Effector memory CD8-positive, alpha-beta T cell (primary cell): ENCODE measurements at places on chromosomes 1 and 21.

GRCh38 chr1:219184337-219184736 is 10.7 kb downstream of the LYPLAL1 start:
- DNase-seq = no peak

DNA sequence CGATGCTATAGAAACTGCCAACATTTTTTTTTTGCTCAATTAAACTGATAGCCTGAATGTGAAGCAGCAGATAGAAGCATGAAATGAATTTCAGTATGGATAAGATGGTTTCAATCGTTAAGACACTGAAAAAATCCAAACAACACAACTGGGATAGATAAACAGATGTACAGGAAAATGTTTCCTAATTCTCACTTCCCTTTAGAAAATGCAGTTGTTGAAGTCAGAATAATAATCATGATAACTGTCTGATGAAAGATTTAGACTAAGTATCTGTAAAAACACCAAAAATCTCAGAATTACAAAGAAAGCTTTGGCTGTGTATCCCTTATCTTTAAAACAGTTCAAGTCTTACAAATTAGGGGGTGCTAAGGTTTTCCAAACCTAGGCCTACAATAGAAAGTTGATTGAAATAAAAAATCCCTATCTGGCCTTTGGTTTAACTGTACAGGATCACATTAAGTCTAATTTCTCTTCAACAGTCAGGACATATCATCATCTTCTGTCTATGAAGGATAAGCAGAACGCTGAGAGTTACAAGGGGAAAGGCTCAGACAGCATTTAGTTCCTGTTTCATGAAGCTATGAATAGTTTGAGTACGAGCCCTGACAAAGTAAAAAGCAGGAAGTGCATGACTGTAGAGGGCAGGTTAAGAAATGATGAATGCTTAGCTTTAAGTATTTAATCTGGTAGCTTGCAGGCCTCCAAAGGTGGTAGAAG is 203.2 kb downstream of the APP start:
- DNase-seq = no peak

DNA sequence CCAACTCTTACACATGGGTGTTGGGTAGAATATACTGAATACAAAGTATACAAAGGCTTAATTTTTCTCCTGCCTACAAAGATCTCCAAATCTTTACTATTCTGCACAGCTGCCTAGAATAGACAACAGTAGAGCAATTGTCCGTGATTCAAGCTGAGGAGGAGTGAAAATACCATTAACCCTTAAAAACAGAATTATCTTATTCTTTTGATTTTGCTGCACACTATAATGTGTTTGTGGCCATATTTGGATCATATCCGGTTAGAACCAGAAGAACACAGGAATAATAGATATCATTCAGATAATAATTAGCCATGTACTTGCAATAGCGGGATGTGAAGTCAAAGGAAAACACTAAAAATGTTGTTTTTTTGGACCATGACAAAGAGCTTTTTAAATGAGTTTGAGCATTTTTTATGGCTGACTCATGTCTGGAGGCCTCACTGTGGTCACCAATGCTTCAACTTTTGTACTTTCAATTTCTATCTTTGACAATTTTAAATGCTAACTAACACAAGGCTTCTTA is 197.6 kb upstream of the FOXD3 start:
- no peak for DNase-seq

DNA sequence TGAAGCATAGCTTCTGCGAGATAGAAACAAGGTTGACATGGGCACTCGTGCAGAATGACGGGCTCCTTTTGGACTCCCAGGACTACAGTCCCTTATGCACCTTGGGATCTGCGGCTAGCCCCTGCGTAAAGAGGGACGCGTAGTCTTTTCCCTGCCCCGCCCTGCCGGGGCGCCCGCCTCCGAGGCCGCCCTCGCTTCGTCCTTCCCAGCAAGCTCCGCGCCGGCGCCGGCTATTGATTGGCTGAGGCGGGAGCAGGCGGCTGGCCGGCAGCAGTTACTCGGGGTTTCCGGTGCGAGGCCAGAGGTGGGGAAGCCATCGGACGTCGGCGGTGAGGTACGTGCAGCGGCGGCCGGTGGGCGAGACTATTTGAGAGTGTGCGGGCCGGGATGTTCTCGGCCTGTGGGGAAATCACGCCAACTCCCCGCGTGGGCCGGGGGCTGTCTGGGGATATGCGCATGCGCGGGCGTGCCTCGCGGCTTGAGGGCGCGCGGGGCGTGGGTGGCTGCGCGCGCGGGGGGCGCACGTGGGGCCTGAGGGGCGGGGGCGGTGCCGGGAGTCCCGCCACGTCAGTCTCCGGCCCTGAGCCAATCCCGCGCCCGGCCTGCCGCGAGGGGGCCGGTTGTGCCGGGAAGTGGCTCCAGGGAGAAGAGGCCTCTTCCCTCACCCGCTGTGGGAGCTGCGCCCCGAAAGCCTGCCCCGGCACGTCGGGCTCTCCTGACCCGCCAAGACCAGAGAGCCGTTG is at the start of gene TXLNA:
Gene TXLNA, plus strand, starts transcription at position 233 of the 743 bp plus-strand sequence. CDS start 671 bp downstream, outside the sequence.
- DNase-seq = peak; percentile 78

DNA sequence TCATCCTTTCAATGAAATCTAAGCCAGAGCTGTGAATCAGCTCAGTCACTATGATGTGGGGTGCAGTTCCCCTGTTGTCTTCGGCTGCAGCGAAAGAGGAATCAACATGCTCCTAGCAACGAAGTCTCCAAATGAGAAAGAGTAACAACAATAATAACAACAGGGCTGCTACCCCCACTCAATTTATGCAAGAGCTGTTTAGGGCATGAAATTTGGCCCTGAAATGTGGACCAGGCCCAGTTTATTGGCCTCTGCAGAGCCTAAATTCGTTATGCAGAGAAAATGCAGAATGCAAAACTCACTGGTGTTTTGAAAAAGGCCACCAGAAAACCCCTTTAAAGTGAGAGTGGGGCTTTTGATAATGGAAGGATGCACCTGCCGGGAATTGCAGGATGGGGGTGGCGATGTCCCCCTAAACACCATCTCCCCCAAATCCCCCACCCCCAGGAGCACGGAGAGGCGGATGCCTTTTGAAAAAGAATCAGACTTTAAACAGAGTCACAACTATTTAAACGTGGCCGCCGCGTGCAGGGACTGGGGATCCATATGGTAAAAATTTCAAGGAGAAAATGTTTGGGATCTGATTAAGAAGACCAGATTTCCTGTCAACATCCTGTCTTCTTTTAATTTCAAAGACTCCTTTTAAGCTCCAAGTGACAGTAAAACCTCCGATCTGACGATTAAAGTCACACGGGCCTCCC is 1.9 kb downstream of the RUNX3 start:
- no peak for DNase-seq

GRCh38 chr1:36728846-36729245 is 246.1 kb upstream of the CSF3R start:
- no peak for DNase-seq

DNA sequence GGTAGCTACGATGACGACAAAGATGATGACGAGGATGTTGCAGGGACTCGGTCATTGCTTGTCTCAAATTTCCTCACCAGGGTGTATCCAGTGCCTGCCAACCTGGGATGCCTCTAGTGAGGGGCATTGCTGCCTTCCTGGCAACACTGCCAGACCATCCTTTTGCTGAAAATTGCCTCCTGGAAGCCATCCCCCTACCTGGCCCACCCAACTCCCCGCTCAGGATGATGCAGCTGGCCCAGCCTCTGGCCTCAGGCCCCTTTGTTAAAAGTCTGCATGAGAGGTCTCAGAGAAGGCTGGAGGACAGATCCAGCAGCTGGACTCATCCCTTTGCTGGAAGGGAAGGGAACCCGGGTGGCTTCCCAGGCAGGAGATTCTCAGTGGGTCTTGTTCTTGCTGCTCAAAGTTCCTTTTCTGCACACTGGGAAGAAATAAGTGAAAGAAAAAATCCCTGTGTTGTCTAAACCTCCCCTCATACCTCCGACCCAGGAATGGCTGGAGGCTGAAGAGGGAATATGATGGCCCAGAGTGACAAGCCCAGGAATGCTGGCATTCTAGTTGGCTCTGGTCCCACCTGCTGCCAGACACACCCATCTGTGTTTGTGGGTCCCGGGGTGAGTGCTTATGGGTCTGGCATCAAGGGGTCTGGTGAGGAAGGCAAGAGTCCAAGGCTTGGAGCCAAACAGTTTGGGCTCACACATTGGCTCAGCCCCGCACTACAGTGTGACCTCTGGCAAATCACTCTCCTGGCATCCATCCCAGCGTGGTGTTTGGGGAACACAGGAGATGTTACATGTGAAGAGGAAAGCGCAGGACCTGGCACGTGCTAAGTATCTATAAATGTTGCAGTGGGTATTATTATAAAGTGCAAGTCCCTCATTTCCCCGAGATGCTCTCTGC is 6.7 kb upstream of the FNDC5 start:
- no peak for DNase-seq

- peak; percentile 14 for DNase-seq
These were observed 719 bp downstream of the EYA3 start for GRCh38 chr1:28087614-28088167.

DNA sequence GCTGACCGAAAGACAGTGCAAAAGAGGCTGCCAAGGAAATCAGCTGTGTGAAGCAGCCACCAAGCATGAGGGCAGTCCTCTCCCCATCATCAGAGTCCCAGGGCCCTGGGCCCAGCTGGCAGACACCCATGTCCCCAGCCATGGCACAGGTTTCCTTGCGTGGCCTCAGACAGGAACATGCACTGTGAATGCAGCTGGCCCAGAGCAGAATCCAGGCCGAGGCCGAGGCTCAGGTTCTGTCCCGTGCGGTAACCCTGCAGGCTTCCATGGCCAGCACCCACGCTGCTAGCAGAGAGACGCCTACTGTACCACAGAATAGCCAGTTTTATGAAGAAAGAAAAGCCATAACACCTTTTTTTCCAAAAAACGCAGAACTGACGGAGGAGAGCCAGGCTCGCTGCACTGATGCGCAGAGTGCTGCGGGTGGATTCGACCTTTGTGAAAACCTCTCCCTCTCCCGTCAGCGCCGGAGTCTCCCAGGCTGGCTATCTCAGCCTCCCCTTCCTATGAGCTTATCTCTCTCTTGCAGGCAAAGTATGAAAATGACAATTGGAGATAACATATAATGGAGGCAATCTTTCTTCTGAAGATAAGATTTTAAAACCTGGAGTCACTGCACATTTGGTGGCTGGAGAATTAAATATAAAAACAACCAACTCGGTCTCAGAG is 106.6 kb downstream of the NPHP4 start:
- no peak for DNase-seq

- DNase-seq = no peak
These were observed 67.1 kb upstream of the PTGFRN start for GRCh38 chr1:116842654-116843053.

DNA sequence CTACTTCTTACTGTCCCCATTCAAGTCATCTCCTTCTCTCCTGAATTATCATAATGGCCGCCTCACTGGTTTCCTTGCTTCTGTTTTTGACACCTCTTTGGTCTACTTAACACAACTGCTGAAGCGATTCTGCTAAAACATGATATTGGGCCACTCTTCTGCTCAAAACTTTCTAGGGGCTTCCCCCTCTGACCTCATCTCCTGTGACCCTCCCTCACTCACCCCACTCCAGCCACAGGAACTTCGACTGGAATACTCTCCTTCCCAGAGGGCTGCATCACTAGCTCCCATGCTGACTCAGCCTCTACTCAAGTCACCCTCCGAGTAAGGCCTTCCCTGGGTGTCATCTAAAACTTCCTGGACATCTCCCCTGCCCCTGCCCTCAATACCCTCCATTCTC is 35.7 kb downstream of the NRIP1 start:
- DNase-seq = no peak

DNA sequence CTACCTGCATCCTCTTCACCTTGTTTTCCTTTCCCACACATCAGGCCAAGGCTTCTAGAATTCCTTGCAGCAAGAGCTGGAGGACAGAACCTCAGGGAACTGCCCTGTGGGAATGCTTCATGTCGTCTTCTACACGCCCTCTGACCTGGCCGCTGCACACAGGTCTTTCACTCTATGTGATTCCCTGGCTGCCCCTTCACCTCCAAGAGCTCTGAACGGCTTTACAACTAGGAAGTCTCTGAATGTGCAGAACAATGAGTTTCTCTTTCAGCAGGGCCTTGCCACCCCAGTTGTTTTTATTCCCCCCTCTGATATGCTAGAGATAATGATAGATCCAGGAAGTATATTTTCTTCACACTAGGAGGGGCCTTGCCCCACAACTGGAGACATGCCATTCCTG is 142.6 kb downstream of the CLIC6 start:
- DNase-seq = no peak

GRCh38 chr1:228004856-228005462 is 1.8 kb upstream of the WNT3A start:
- no peak for DNase-seq

- no peak for DNase-seq
These were observed 13.5 kb downstream of the FOXO6 start for GRCh38 chr1:41374711-41375110.

DNA sequence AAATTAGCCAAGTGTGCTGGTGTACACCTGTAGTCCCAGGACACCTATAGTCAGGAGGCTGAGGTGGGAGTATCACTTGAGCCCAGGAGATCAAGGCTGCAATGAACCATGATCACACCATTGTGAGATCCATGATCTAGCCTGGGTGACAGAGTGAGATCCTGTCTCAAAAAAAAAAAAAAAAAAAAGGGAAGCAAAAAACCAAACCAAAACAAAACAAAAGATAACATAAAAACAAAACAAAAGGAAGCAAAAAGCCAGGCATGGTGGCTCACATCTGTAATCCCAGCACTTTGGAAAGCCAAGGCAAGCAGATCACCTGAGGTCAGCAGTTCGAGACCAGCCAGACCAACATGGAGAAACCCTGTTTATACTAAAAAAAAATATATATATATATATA is 9.4 kb upstream of the AKR1A1 start:
- DNase-seq = no peak

GRCh38 chr1:243924588-243925349 is 74.7 kb upstream of the AKT3 start:
- DNase-seq = no peak

DNA sequence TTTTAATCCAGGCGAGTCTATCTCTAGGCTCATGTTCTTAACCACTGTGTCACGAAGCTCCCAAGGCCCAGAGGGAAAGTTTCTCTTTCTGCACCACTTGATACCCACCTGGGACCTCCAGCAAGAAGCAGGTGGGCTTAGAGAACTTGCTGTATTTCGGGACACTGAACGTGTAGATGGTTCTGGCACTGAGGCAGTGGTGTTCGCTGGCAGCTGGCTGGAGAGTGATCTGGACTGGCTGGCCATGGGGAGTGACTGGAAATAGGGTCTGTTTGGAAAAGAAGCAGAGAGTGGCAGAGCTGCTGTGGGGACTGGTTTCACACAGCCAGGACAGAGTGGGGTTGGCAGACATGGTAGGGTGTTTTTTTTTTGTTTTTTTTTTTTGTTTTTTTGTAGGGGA is 16.4 kb upstream of the IL22RA1 start:
- no peak for DNase-seq

DNA sequence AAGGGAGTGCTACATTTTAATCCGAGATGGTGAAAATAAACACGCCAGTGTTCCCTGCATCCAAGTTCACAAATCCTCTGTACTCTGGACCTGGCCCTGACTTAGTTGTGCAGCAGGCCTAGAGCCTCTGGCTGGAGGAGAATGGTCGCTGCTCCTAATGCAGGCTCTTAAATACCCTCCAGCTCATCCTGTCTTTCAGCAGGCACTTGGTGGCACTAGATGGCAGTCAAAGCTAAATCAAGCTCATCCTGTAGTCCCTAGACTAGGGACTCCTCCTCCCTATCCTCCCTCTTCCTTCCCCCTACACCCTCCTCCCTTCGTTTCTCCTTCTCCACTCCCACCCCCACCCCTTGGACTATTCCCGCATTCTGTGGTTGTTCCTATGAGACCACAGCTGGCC is 41.6 kb upstream of the MTR start:
- no peak for DNase-seq

- no peak for DNase-seq
These were observed 32.7 kb upstream of the KIRREL1 start for GRCh38 chr1:157960773-157961172.
